ENCODE measurements at places on chromosomes 1 and 21.

- peak; percentile 83 for DNase-seq
These were observed at the start of gene RGS2 for GRCh38 chr1:192808518-192809306. TSS of gene RGS2 (plus strand) at chr1:192809039. CDS start at chr1:192809072, 33 bp downstream.

- DNase-seq, result no peak
These were observed 771.5 kb upstream of the ADGRL2 start for GRCh38 chr1:81029266-81029665.

DNA sequence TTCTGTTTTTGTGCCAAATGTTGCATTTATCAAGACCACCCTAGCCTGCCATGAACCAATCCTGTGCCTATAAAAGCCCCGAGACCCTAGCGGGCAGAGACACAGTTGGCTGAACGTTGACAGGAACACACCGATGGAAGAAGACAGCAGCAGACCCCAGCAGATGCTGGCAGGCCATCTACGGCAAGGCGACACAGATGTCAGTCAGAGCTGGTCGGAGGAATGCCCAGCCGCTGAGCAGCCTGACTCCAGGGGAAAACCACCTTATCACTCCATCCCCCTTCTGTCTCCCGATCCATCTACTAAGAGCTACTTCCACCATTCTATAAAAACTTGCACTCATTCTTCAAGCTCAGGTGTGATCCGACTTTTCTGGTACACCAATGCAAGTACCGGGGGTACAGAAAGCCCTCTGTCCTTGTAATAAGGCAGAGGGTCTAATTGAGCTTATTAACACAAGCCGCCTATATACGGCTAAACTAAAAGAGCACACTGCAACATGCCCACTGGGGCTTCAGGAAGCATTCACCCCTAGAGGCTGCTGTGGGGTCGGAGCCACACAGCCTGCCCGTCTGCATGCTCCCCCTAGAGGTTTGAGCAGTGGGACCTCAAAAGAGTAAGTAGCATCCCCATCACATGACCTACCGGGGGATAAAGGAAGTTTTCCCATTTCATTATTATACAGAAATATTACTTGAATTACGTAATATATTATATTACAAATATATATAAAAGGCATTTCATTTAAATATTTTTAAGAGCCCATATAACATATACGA is 1156.3 kb upstream of the B3GALT2 start:
- DNase-seq, result no peak

DNA sequence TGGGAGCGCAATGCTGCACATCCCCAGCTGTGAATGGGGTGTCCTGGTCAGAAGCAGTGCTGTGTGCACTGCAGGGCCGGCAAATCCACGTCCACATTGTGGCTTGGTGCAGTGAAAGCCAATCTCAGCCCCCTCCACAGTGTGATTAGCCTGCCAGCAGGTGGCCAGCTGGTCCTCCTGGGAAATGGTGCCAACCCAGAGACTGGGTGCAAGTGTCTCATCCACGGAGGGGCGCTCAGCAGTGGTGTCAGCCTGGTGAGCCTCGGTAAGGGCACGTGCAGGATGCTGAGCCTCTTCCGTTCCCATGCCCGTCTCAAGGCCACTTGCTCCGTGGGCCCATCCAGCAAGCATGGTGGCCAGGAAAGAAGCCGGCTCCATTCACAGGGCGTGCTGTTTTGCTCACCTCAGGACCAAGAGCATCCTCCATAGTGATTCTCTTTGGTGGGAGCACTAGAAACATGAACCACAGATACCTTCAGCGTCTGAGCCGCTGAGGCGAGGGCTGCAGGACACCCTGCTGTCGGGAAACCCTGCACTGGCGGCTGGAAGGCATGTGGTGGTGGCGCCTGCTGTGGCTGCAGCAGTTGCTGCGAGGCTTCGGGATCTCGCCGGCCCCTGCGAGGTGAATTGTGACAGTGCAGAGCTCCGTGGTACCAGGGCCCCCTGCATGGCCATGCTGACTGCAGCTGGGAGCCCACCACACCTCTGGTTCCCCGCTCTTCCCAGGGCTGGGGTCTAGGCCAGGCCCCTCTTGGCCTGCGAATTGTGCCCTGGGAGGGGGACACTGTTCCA is 2.0 kb upstream of the SMYD3 start:
- no peak for DNase-seq

GRCh38 chr1:231757101-231757404 is 130.5 kb downstream of the DISC1 start:
- DNase-seq, result no peak

GRCh38 chr1:81606656-81607055 is 194.1 kb upstream of the ADGRL2 start:
- DNase-seq, result no peak

DNA sequence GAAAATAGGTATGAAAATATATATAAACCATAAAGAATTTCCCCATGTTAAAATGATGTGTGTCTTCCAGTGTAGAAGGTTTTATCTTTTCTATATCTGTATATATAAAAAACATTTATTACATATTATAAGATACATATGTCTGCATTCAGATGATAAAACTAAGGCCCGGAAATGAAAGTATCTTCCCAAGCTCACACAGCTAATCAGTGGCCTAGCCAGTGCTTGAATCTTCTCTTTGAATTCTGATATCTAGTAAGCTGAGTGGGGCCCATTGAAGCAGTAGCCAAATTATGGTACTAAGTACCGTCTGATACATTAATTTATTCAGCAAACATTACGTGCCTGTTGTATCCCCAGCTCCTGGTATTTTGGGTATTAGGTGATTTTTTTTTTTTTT is 28.6 kb downstream of the UCK2 start:
- no peak for DNase-seq

GRCh38 chr1:203172184-203173010 is 3.2 kb downstream of the MYBPH start:
- no peak for DNase-seq

DNA sequence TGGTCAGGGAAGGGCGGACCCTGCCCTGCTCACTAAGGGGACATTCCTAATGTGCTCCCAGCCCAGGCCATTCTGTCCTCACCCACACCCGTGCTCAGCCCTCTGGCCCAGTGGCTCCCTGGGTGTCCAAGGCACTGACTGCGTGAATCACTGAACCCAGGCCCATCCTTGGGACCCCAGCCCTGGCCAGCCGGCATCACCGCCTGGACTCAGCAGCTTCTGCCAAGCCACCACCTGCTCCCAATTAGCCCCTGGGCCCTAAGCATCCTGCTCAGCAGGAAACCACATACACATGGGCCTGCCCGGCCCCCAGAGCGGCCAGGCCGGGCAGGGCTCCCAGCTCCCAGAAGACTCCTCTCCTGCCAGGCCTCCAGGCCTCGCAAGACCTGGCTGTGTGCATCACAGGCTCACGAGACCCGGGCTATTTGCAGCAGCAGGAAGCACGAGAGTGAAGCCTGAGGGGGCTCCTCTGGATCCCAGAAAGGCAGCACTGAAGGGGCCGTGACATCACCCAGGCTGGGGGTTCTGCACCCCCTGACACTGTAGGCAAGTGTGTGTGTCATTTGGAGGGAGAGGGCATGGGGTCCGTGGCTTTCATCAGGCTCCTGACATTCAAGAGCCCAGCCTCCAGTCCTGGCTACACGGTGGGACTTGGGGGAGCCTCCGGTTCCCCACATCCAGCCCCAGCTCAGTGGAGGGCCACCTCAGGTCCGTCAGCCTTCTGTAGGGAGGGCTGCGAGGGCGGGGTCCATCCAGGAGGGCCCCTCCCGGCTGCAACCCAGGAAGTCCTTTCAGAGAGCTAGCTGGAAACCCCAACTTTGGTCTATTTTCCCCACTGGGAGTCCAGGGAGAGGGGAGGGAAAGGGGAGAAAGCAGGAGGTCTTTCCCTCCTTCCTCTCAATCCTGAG is 1.6 kb downstream of the MFAP2 start:
- no peak for DNase-seq

DNA sequence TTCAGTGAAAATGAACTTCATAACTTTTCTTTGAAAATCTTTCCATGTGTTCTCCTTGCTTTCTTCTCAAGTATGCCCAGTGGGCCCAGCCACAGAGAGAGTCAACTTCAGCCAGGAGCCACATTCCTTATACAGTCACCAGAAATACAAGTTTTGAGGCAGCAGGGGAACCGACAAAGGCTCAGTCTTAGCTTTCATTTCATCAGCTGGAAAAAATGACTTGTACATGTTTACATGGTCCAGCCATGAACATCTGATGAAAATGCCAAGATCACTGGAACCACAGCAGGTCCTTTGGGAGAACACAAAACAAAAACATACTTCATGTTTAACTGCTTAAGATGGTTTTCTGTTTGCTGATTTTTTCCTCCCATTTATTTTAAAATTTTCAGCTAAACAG is 72.5 kb downstream of the SYDE2 start:
- DNase-seq, result no peak

DNA sequence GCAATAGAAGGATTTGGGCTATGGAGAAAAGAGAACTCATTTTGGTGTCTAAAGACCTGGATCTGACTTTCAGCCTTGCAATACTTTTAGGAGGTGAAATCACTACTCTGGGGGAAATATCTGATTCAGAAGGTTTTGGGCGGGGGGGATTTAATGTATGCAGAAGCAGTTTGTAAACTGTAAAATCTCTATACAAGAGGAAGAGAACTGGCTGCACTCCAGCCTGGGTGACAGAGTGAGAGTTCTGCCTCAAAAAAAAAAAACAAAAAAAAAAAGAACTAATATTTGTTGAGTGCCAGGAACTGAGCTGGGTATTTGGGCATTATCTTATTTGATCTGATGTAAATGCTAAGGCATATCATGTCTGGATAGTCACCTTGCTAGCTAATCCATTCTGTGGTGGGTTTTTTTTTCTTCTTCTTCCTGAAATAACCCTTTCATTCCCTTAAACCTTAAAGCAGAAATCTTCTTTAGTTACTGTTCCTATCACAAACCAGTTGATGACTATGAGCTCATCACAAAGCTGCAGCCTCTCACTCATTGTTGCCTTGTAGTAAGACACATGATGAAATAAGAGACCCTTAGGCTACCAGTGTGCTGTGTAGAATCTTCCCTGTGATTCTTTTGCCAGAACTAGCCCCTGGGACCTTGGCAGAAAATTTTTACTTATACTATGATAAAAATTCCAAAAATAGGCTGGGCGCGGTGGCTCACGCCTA is 35.6 kb upstream of the SLC16A1 start:
- no peak for DNase-seq

GRCh38 chr21:34611528-34611927 is 3.4 kb downstream of the RCAN1 start:
- DNase-seq, result no peak

- no peak for DNase-seq
These were observed 319.8 kb downstream of the LMO4 start for GRCh38 chr1:87648323-87649119.

DNA sequence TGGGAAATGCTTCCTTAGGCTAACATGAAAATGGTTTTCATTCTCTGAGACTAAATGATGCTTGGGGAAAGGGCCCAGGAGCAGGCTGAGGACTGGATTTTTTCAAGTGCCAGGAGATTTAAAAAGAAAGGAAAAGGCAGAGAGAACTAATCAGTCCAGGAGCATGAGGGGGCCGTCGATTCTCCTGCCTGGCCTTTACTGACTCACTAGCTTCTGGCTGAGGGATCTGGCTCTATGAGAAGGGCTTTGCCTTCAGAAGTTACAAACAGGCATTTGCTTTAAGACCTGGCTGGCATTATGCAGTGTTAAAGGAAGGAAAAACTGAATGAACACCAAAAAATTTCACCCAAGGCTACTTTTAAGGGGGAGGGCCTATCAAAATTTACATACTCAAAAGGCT is 359.2 kb downstream of the PBX1 start:
- no peak for DNase-seq

DNA sequence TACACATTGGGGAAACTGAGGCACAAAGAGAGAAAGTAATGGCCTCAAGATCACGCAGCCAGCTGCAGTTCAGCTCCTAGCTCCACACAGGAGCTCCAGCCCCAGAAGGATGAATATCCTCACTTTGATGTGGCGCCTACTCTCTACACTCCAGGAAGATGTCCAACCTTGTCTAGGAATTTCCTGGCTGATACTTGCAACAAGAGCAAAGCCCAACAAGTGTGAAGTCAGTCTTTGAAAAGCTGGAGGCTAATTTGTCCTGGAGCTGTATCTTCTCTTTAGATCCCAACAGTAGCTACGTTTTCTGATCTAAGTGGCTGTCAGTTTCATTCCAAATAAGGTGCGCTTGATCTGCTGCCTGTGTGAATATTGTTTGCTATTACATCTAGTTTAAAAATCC is 344.9 kb downstream of the PTPRU start:
- no peak for DNase-seq

GRCh38 chr21:36508948-36509347 is 29.0 kb upstream of the CLDN14 start:
- no peak for DNase-seq

DNA sequence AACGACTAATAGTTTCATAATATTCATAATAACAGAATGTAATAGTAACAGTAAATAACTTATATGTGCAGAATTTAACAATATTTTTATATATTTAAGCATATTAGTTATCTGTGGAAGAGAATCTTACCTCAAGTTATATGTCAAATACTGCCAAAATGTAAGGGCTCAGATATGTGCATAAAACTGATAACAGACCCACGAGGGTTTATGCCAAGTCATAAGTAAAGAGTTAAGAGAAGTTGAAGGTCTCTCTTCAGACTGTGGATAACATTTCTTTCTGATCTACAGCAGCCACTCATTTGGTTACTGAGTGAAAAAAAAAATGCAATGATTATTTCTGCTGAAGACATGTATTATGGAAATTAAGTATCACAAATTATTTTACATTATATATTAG is 1167.8 kb upstream of the NCAM2 start:
- DNase-seq, result no peak

Measured in activated gamma-delta T cell (primary cell).